ENCODE measurements at places on chromosomes 16 and 17. TPM values are rescaled to one million over a fixed set of nuclear protein-coding genes. Genes with fewer than 3 reads are reported as not detected.

The CA4 gene
- total RNA-seq = not detected

The CORO6 gene
- total RNA-seq = 6.6 TPM

The RPAIN gene
- 31.2 TPM for total RNA-seq

The SLFN12L gene
- total RNA-seq = not detected

The AURKB gene
- 152 TPM for total RNA-seq

The FBXO39 gene
- not detected for total RNA-seq

The TBC1D3L gene
- 11.1 TPM for total RNA-seq

The TBC1D3B gene
- 3.5 TPM for total RNA-seq

The GRAP gene
- 0.34 TPM for total RNA-seq
